ENCODE measurements at places on chromosomes 7 and 10.
A peak's percentile ranks its signal among the peaks of the same experiment; 100 is the strongest.

- no peak for DNase-seq
Observed at GRCh38 chr7:150936018-150936417, 42.1 kb downstream of the KCNH2 start.

- DNase-seq, result no peak
Observed at GRCh38 chr7:111867348-111867931, 305.1 kb upstream of the IMMP2L start.

- DNase-seq, result peak; percentile 27
Observed at GRCh38 chr10:101467286-101467770, 113.4 kb downstream of the BTRC start.

DNA sequence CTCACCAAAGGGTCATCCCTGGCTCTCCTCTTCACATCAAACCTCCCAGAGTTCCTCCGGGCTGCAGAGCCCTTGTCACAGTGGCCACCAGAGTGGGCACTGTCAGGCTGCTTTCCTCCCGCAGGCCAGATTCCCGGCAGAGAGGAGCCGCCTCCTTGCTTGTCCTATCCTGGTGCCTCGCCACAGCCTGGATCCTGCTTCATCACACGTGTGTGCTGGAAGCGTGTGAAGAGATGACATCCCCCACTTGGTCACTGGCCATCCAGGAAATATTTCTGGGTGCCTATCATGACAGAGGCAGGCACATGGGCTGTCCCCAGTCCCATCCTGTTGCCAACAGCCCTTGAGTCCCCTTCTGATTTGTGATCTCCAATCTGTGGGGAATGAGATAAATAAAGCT lies 15.0 kb downstream of the INSIG1 start:
- no peak for DNase-seq

DNA sequence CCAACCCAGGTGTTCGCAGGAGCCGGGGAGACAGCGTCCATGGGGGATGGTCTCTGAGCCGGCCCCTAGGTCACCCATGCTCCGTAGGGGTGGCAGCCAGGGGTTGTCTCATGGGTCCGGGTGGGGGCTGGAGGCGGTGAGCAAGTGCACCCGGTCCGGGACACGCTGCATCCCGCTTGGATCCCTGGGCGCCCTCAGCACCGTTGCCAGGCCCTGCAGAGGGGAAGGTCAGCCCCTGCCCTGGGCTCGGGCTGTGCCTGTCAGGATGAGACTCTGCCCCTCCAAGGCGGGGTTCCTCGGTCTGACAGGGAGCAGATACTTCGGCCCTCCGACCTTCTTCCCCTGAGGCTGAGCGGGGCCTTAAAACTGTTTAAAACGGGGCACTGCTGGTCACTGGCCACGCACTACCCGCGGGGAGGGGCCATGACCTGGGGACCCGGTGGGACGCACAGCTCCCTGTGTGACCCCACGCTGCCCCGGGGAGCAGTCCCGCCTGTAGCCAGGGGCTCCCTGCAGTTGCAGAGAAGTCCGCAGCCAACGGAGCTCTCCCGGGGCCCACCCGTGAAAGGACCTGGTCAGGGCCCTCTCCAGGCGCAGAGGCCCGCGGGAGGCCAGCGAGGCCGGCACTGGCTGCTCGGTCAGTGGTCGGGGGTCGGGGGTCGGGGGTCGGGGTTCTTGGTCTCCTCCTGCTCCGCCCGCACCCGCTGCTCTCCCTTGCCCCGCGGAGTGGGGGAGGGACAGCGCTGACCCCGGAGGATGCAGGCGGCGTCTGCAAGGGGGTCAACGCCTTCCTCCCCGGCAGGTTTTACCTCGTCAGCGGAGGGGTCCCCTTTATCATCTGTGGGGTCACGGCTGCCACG lies 33.4 kb upstream of the KNDC1 start:
- DNase-seq, result no peak
